Stimulated activated CD8-positive, alpha-beta memory T cell treated with anti-CD3 and anti-CD28 coated beads, Interleukin-4, amount 100 ng/mL, for 4 hours (primary cell): ENCODE measurements at places on chromosomes 4 and X.

GRCh38 chrX:108049649-108050048, 4.8 kb downstream of the VSIG1 start:
- DNase-seq, result no peak

- no peak for DNase-seq
Observed at GRCh38 chr4:176601124-176601523, 191.6 kb downstream of the VEGFC start.

GRCh38 chr4:155602351-155603140, 64.1 kb upstream of the GUCY1A1 start:
- no peak for DNase-seq

DNA sequence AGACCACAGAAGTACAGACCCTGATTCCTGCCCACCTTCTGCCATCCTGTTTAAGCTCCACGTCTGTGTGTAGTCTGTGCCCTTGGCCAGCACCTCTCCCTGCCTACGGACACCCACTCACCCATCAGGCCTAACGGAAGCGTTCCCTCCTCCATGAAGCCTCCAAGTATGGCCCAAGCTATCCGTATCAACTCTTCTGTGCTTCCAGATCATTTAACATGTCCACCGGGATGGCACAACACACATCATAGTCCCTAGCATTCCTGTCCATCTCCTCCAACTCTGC, 11.7 kb downstream of the WDR1 start:
- DNase-seq, result no peak

DNA sequence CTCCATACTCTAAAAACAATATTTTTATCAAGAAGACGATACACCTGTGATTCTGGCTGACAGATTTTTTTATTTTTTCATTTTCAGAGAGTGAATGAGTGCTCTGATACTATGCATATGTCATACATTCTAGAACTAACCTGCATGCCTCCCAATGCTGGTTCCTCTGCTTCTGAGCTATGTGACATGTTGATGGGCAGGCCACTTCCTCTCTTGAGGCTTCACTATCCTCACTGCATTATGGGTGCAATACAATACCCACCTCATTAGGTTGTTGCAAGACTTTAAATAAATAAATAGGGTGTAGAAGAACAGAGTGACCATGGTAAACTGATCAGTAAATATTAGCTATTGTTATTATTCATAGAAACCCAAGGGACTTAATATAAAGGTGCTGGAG, 408.3 kb downstream of the HNRNPD start:
- no peak for DNase-seq

- no peak for DNase-seq
Observed at GRCh38 chr4:99845179-99845578, 28.6 kb downstream of the DAPP1 start.

DNA sequence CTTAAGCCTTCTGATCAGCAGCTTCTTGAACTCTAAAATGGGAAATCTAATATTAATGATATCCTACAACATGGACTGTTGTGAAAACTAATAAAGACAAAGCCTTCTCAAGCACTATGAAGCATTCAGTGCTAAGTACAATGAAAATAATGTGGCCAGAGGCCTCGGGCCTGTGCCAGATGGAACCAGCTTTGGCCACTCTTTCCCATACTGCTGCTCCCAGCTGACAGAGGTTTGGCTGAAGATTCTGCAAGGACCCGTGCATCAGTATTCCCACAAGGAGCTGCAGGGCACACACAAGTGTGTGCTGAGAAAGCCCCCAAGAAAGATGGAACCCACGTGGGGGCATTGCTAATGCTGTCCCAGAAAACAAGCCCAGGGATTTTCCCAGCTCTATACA, 60.5 kb upstream of the RPL34 start:
- DNase-seq, result no peak

GRCh38 chrX:131728295-131729145, 184.6 kb downstream of the OR13H1 start:
- peak; percentile 47 for DNase-seq

- no peak for DNase-seq
Observed at GRCh38 chr4:179750374-179750773, 2308.1 kb upstream of the AGA start.

DNA sequence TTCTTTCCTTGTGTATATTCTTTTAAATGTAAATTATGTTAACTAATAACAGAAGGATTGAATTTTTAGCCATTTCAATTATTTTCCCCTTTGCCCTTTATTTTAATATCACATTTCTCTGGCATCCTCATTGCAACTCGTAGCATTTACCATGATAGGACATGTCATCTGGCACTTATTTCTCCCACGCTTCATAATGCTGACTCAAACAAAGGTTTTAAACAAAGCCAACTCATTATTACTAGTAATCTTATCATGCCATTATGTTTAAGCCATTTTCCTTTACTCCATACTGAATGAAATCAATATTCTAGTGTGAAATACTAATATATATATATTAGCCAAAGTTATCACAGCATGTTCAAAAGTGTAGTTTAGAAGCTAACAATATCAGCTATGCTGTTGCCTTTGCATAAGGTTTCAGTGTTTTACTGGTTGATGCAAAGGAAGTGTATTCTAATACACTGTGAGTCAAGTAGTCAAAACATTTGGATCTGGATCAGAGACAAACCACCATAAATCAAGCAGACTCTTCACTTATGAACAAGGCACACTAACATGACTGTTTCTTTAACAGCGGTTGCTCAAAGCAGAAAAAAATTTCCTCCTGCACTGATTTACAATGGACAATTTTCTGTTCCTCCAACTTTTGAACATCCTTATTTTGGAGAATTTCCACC, 281.6 kb downstream of the SLC7A11 start:
- DNase-seq, result no peak

DNA sequence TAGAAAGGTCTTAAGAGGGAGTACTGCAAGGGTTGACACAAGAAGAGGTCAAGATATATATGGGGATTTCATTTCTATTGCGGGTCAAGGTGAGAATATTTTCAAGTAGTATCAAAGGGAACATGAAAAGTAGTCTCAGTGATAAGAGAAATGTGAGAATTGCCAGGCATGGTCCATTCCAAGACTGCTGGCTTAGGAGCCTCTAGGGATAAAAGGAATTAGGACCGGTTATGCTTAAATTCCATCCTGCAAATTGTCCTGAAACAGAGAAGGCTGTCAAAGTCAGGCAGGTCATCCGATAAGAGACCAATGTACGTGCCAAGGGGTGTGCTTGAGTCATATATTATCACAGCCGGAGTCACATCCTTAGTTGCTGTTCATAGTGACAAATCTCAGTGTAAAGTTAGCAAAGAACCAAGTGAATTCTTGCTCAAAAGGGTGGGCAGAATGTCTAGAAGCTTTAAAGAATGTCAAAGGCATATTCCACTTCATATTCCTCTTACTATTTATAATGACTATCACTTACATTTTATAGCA, 133.6 kb downstream of the CBLL2 start:
- no peak for DNase-seq
